ENCODE measurements at places on chromosomes 2 and 18. TPM values are rescaled to one million over a fixed set of nuclear protein-coding genes. Genes with fewer than 3 reads are reported as not detected.

Gene ALPP
- 5.2 TPM for total RNA-seq

Gene CTAGE1
- total RNA-seq = not detected

Gene COLEC11
- total RNA-seq = 0.70 TPM

Gene COL6A3
- total RNA-seq = 0.37 TPM

Gene PREB
- 58.3 TPM for total RNA-seq

Gene DIPK1C
- total RNA-seq = not detected

Gene COLEC12
- total RNA-seq = 0.03 TPM

Gene HOXD8
- total RNA-seq = 5.6 TPM

Gene C2orf92
- total RNA-seq = 0.66 TPM

Gene ABCG8
- total RNA-seq = not detected

Gene LDLRAD4
- total RNA-seq = 2.3 TPM

Gene TRIM43
- not detected for total RNA-seq

Gene CBLN2
- total RNA-seq = 0.42 TPM

Gene MATN3
- total RNA-seq = 10.6 TPM

Gene RNF125
- total RNA-seq = 0.20 TPM

Gene NRP2
- total RNA-seq = 143 TPM

Gene M1AP
- not detected for total RNA-seq

Gene BOD1L2
- not detected for total RNA-seq

Gene SCN7A
- not detected for total RNA-seq

Gene LIMS2
- 6.5 TPM for total RNA-seq

Gene HOXD3
- total RNA-seq = 0.20 TPM

Gene ANKRD36B
- total RNA-seq = 4.5 TPM

Gene BOK
- total RNA-seq = 35.5 TPM

Gene THUMPD2
- total RNA-seq = 14.4 TPM

Gene CACNB4
- total RNA-seq = 0.08 TPM

Gene TMEM200C
- not detected for total RNA-seq

Gene VWA3B
- 0.33 TPM for total RNA-seq

Gene TCF23
- not detected for total RNA-seq

Gene SERPINB13
- total RNA-seq = not detected

Gene RABL2A
- 10.3 TPM for total RNA-seq

Gene CRYBA2
- not detected for total RNA-seq

Gene CRYGC
- not detected for total RNA-seq

Gene OTOS
- total RNA-seq = not detected

Gene RAD51AP2
- total RNA-seq = not detected

Gene FASTKD2
- 31.9 TPM for total RNA-seq

Gene RBKS
- total RNA-seq = 9.2 TPM

Gene MDH1B
- total RNA-seq = 1.9 TPM

Gene PSME4
- 48.6 TPM for total RNA-seq

Gene MYO3B
- not detected for total RNA-seq

Gene MOGAT1
- total RNA-seq = not detected

Gene RAX
- total RNA-seq = not detected

Gene CERKL
- 0.15 TPM for total RNA-seq

Gene GPR17
- 0.10 TPM for total RNA-seq

Gene CLEC4F
- total RNA-seq = not detected

Gene HOXD9
- total RNA-seq = 1.8 TPM

Gene BARD1
- total RNA-seq = 6.2 TPM

Gene C2orf15
- 1.0 TPM for total RNA-seq

Gene LOXL3
- 0.50 TPM for total RNA-seq

Gene IL18R1
- 1.0 TPM for total RNA-seq

Gene ANKAR
- total RNA-seq = 1.7 TPM

Gene LIPG
- 0.21 TPM for total RNA-seq

Gene RAB6D
- total RNA-seq = not detected

Gene RND3
- total RNA-seq = 46.2 TPM
